Stimulated activated CD8-positive, alpha-beta memory T cell treated with anti-CD3 and anti-CD28 coated beads, Interleukin-7, amount 100 ng/mL, for 1 hour (primary cell): ENCODE measurements at places on chromosomes 16 and 17.

GRCh38 chr17:41322094-41322902, 6.8 kb upstream of the KRTAP17-1 start:
- DNase-seq = no peak

DNA sequence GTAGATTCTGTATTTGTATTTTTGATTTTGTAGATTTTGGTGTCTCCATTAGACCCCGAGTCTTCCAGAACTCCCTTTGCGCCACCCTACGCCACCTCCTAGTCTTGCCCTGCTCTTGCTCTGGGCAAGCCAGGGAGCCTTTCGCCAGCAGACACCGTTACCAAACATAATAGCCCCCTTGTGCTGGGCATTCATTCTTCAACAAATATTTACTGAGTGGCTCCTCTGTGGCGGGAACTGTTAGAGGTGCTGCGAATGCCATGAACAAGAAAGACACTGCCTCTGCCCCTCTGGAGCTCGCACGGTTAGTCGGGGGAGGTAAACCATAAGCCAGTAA, 841 bp upstream of the GPT2 start:
- no peak for DNase-seq

DNA sequence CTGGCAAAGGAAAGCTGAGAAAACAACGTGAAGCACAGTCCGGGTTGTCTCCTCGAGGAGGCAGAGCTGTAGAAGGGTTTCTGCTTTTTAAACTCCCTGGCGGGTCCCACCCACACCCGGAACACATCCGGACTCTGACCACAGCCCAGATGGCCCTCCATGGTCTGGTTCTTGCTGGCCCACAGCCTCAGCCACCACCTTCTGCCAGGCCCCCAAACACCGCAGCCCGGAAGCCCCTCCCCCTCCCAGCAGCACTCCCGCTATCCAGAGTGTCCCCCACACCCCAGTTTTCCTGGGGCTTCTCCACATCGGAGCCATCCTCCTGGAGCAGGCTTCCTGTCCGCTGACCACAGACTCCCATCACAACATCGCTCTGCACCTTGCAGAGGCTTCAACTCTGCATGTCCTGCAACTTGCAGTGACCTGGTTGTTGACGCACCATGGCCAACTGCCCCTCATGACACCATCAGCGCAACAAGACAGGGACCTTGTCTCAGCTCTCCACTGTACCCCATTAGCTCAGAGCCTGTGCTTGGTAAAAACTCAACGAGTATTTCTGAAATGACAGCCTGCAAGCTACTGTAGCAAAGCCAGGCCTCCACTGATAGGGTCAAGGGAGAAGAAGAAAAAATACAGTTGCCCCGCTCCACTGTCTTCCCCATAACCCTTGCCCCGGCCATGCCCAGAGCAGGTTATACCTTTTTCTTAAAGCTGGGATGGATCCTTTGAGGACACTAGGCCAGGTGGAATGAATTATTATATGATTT, 129.8 kb downstream of the C16orf78 start:
- no peak for DNase-seq

- DNase-seq = no peak
Observed at GRCh38 chr17:17034026-17034425, 8.2 kb upstream of the MPRIP start.

DNA sequence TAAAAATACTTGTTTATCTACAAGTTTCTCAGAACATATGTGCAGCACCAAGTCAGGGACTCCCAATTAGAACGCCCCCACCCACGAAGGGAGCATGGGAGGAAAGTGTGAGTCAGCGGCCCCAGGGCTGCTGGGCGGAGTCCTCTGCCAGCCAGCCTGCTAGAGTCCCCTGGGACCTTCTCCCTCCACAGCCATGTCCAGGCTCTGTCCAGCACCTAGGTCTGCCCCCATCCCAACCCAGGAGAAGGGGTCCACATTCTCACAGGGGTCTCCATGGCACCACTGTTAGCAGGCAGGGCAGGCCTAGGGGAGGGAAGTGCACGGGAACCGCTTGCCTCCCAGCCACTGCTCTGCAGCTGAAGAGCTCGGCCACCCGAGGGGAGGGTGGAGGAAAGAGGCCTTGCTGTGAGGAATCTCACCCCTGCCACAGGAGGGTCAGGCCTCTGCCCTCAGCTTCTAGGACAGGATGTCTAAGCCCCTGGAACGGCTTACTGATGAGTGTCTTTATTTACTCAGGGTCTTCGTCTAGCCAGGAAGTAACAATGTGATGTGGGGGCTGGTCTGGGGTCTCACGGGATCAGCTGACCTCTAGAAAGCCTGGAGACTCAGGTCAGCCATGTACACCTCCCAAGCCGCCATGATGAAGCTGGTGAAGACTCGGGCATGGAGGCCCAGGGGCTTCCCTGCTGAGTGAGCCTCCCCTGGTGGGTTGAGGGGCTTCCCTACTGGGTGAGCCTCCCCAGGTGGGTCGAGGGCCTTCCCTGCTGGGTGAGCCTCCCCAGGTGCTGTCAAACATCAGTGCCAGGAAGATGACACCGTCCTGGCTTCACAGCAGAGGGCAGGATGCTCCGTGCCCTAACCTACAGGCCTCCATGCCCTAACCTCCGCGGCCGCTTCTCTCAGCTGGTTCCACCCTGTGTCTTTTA, 190.3 kb downstream of the RBFOX3 start:
- DNase-seq = no peak
